Breast epithelium (tissue), 4 donors: ENCODE measurements at places on chromosomes 2 and 18.

DNA sequence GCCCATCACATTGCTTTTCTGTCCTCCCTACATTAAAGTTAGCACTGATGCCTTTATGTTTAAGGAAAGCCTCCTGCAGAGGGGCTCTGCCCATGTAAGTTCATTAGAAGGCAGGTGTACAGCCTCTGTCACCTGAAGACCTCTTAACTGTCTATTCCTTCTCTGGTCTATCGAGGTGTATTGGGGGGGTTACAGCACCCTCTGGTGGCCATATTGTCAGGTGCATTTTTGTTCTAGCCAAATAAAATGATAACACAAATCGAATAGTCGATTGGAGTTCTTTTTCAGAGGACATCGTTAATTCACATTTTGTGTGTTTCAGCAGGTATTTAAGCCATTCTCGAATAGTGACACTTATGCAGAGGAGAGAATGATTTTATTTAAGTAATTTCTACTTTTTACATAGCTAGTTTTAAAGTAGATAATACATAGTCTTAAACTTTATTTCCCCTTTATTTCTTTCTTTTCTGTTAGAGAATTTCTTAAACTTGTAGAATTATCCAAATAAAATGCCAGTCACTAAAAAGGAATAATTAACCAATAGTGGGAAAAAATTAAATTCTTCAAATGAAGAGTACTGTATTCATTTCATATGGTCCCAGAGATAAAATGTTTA, 136.8 kb downstream of the NEDD4L start:
- peak; percentile 50 for DNase-seq
- H3K4me1 ChIP-seq: no peaks in the 10 kb centered on the region
- H3K4me3 ChIP-seq: no peak overlapping the region
- no peaks in the 10 kb centered on the region for H3K27me3 ChIP-seq
- no peaks in the 10 kb centered on the region for H3K36me3 ChIP-seq
- no peak overlapping the region for H3K27ac ChIP-seq

DNA sequence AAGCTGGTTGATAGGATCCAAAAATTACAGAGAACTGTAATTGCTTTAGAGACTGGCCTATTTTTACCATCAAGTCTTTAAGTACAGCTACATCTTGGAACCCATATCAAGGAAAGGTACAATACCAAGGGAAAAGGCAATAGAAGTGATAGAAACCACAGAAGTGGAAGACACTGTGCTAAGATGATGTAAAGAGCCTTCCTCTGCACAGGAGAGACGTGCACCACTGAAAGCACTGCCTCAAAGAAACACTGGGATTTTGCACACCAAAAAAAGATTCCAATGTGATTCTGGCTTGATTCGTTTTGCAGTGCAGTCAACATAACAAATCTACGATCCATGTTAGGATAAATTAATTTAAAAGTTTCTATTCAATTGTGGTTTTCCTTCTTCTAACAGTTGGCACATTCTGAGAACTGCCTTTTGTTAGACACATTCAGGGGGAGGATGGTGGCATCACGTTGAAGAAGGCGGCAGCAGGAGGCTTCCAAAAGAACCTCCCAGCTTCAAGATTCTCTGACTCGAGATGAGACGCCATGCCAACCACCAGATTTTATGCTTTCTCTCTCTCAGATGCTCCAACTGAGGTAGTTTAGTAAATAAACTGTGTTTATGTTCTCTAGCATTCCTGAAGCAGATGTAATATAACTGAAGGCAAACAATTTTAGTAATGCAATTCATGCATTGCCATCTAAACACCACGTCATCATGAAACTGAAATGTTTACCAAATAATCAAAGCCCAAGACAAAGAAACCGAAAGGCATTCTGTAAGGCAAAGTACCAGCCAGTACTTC, 102.9 kb downstream of the BCL2 start:
- DNase-seq: no peak
- H3K4me3 ChIP-seq: peak overlapping the region; percentile 27
- H3K4me1 ChIP-seq: peaks cover 7% of the 10 kb centered on the region
- H3K27me3 ChIP-seq: no peaks in the 10 kb centered on the region
- H3K27ac ChIP-seq: peak overlapping the region; percentile 55
- no peaks in the 10 kb centered on the region for H3K36me3 ChIP-seq

GRCh38 chr2:162114271-162114670, 37.8 kb downstream of the GCG start:
- H3K4me3 ChIP-seq: no peak overlapping the region
- DNase-seq: no peak
- no peak overlapping the region for H3K27ac ChIP-seq
- no peaks in the 10 kb centered on the region for H3K27me3 ChIP-seq
- no peaks in the 10 kb centered on the region for H3K36me3 ChIP-seq

DNA sequence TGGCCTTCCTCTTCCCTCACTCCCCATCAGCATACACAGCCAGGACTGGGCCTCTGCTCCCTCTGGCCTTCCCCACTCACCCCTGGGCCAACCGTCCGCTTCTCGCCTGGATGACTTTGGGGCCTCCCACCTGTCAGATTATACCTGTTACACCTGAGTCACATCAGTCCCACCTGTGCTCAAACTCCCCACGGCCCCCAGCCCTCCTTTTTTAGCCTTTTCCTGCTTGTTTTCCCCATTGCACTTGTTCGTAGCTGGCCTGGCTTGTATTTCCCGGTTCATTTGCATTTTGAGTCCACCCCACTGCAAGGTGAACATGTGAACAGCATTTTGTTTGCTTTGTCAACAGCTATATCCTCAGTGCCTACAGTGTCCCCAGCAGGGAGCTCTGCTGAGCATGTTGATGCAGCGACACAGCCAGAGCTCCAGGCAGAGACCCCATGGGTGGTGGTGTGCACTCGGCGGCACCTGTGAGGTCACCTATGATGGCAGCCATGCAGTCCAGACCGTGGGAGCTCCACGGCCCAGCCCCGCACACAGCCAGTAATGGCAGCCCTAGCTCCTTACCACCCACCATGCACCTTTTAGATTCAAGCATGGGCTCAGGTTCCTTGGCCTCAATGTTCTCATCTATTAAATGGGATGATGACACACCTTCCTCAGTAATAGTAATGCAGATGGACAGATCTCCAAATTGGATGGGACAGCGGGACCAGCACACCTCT, 276.4 kb upstream of the HS6ST1 start:
- H3K27me3 ChIP-seq: no peaks in the 10 kb centered on the region
- H3K27ac ChIP-seq: no peak overlapping the region
- H3K4me3 ChIP-seq: no peak overlapping the region
- no peaks in the 10 kb centered on the region for H3K36me3 ChIP-seq

DNA sequence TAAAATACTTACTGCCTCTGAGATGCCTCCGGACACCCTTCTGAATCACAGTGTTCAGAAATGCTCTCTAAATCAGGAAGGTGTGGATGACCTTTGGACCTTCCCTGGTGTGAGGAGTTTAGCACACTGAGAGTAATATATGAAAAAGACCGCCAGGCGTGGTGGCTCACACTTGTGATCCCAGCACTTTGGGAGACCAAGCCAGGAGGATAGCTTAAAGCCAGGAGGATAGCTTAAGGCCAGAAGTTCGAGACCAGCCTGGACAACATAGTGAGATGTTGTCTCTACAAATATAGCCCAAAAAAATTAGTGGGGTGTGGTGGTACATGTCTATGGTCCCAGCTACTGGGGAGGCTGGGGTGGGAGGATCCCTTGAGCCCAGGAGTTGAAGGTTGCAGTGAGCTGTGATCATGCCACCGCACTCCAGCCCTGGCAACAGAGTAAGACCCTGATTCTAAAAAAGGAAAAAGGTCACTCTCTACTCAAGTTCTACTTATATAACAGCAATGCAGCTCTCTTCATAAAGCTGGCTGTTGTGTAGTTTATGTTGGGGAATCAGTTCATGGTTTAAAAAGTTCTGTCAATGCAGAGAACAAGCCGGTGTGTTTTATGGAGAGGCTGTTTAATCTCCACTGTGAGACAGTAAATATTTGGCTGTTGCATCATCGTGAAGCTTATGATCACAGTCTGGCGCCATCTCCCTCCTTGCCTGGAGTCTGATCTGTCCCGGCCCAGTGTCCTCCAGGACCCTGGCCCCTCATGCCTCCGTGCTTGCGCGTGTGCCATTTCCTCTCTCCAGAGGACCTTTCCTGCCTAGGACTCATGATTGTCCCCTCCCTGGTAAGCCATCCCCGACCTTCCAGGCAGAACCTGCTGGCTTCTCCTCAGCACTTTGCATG, 184.5 kb downstream of the FAM210A start:
- H3K4me1 ChIP-seq: peaks cover 3% of the 10 kb centered on the region
- H3K27me3 ChIP-seq: no peaks in the 10 kb centered on the region
- DNase-seq: no peak
- H3K36me3 ChIP-seq: no peaks in the 10 kb centered on the region
- H3K4me3 ChIP-seq: no peak overlapping the region
- peak overlapping the region; percentile 40 for H3K27ac ChIP-seq

DNA sequence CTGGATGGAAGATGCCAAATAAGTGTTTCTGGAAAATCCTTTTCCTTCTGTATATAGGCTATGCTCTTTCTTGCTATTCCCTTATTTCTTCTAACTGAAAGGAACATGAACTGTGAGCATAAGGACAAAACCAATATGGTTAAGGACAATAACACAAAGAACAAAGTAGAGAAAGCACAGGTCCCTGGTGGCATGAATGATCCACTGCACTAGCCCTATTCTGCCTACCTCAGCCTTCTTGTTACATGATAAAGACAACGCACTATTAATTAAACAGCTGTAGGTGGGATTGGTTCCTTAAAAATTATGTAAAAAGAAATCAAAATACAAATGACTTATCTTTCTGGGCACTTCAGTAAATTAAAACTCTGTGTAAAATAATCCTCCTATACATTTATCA, 1.9 kb upstream of the WDR75 start:
- no peaks in the 10 kb centered on the region for H3K36me3 ChIP-seq
- H3K4me1 ChIP-seq: no peaks in the 10 kb centered on the region
- no peak overlapping the region for H3K27ac ChIP-seq
- no peak for DNase-seq

GRCh38 chr2:160389875-160390274, 103.7 kb downstream of the RBMS1 start:
- DNase-seq: no peak
- H3K4me3 ChIP-seq: no peak overlapping the region
- peaks cover 19% of the 10 kb centered on the region for H3K4me1 ChIP-seq
- H3K27ac ChIP-seq: no peak overlapping the region

GRCh38 chr2:31296641-31297287, 62.8 kb downstream of the EHD3 start:
- H3K36me3 ChIP-seq: no peaks in the 10 kb centered on the region
- DNase-seq: no peak
- H3K27ac ChIP-seq: no peak overlapping the region
- no peaks in the 10 kb centered on the region for H3K4me1 ChIP-seq
- no peaks in the 10 kb centered on the region for H3K27me3 ChIP-seq

DNA sequence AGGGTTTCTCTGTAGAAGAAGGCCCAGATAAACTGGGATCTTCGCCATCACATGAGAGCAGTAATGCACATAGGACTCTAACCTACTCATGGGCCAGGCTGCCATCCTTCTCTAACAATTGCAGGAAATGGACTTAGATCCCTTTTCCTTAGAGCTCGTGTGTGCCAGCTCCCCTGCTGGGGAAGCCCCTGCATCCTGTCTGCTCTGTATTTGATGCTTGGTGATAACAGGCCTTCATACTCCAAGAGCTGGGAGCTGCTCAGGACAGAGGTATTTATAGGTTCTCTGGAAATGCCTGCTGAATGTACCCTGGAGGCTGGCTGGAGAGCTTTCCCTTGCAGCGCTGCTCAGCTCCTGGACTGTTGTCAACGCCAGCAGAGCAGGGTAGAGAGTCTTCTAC, 249.6 kb downstream of the MTX2 start:
- H3K4me1 ChIP-seq: no peaks in the 10 kb centered on the region
- no peaks in the 10 kb centered on the region for H3K27me3 ChIP-seq
- no peak overlapping the region for H3K27ac ChIP-seq
- DNase-seq: no peak
- H3K36me3 ChIP-seq: no peaks in the 10 kb centered on the region
- no peak overlapping the region for H3K4me3 ChIP-seq

GRCh38 chr2:168608796-168609195, 152.7 kb downstream of the CERS6 start:
- no peak overlapping the region for H3K4me3 ChIP-seq
- no peak for DNase-seq
- no peaks in the 10 kb centered on the region for H3K4me1 ChIP-seq
- no peaks in the 10 kb centered on the region for H3K27me3 ChIP-seq
- H3K36me3 ChIP-seq: no peaks in the 10 kb centered on the region
